ENCODE measurements at places on chromosomes 5 and 9.

GRCh38 chr5:87916320-87916719, 352.3 kb downstream of the TMEM161B start:
- no peak for DNase-seq

- no peak for DNase-seq
Observed at GRCh38 chr9:29976981-29977380, 2403.7 kb upstream of the C9orf72 start.

DNA sequence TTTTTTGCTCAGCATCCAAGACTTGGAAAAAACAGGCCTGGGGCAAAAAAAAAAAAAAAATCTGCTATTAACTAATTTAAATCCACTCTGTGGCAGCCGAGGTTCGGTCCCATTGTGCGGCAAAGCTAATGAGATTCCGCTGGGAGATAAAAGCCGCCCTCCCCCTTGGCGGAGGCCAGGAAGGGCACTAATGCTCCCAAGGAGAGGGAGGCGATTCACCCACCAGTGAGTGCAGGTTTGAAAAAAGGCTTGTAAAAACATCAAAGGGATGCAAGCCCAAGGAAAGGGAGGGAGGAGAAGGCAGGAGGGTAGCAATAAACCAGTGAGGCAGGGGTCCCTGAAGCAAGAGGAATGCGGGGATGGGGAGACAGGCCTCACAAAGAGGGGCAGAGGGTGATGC, 129.5 kb upstream of the RAPGEF1 start:
- no peak for DNase-seq

DNA sequence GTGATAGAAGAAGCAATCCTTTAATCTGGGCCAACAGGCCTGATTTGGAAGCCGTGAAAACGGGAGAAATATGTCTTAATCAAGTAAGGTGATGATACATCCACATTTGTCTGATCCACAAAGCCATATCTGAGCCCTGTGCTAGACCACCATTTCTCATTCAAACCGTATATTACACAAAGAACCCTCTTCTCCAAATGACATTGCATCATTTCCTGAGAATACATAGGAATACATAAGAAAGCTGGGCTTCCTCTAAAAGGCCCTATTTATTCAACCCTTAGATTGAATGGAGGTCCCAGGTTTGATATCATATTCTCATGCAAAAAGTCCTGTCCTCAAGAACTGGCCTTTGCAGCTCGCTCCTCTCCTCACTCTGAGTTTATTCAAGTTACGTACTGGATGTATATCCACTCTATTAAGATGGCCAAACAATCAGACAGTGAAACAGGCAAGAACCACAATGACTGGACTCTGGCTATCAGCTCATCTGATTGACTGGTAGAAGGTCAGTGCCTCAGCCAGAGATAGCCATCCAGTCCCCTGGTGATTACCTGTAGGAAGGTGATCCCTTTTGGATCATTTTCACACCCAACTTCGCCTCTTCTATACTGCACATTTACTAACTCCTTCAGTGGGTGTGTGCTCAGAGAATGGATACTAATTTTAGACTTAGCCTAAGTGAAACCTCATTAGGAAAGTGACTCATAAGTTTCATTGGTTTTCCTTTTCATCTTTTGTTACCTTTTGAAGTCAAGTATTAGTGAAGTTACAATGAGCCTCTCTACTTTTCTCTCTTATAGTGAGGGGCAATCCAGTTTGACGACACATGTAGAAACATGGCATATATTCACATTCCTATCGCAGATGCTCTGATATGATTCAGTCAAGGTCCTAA, 167.6 kb upstream of the WWC1 start:
- DNase-seq, result no peak

GRCh38 chr5:11904265-11904906, at the start of gene CTNND2:
CTNND2 (minus strand) TSS chr5:11904446; CDS start chr5:11903853, 593 bp downstream.
- DNase-seq, result peak; percentile 14

GRCh38 chr5:150410524-150411244, 2.0 kb downstream of the CD74 start:
- peak; percentile 89 for DNase-seq

DNA sequence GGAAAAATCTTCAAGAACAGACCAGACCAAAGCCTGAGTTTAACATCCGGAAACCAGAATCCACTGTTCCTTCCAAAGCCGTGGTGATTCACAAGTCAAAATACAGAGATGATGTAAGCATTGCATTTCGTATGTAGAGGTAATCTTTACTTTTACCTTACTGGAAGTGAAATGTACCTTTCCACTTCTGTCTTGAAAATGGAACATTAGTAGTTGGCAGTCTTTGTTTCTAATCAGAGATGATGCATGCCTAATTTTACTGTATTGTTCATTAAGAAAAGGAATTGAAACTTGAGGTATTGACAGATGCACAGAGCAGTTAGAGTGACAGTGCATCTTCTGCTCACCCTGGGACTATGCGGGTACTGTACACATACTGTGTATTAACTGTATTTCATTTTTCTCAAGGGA, 34.6 kb downstream of the HABP4 start:
- no peak for DNase-seq

Data from RWPE1 (cell line).